ENCODE measurements at places on chromosomes 1 and 21. TPM values are rescaled to one million over a fixed set of nuclear protein-coding genes. Genes with fewer than 3 reads are reported as not detected.

DNA sequence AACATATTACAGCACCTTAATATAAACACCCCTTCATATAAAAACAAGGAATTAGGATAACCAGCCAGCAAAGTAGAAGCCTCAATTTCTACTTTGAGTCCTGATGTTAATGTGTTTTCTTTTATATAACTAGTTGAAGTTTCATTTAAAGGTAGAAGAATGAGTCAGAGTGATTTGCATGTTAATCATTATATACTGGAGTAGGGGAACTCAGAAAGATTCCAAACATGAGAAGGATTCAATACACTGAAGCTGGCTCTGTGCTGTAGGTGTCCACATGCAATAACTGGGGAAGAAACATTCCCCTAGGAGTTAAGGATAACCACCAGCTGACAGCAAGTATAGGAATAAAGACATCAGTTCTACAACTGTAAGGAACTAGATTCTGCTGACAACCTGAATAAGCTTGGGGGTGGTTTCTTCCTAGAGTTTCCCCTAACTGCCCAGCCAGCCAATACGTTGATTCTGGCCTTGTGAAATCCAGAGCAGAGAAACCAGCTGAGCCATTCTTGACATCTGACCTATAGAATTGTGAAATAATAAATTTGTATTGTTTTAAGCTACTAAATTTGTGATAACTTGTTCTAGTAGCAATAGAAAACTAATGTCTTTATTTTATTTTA, 33.4 kb upstream of the RNPC3 start:
- no peak for DNase-seq

DNA sequence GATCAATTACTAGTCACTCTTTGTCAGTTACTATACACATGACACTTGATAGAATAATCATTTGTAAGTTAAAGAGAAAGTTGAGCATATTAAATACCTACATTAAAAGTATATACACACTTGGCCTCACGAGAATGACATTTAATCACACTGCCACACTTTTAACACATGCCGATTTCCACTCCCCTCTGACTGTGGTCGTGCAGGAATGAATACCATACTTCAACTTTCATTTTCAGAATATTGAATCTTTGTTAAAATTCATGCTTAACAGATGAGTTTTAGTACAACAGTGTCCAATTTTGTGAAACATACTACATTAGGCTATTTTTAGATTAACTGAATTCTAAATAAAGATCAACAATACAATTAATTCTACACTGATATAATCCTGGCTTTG, 78.2 kb upstream of the SDC3 start:
- DNase-seq = no peak

DNA sequence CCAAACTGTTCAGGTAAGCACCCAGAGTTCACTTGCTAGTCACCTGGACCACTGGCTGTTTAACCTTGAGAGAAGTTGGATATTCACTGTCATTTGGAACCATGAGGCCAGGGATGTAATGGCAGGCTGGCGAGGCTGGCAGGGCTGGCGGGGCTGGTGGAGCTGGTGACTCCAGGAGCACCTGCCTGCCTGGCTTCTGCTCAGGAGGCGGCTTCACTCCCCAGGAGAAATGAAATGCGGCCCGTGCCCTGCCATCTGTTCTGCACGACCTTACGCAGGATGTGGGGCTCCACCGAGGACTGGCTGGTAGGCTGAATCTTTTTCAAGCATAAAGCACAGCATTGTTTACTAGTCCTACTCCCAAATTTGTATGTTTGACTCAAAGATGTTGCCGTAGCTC, 22.7 kb upstream of the MX1 start:
- no peak for DNase-seq

DNA sequence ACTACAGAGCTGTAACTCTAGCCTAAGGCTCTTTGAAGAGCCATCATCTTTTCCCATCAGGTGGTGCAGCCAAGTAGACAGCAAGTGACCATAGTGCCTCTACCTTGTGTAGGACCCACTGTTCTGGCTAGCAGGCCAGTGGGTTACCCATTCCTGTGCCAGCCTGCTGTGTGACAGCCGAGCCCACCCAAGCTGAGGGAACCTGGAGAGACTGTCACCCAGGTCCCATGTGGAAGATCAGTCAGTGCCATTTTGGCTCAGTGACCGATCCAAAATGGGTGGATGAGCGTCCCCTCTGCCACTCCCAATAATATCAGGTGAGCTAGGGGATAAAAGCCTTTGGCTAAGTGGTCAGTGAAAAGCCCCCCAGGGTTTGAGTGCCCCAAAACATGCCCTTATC, 417.9 kb downstream of the MATN1 start:
- no peak for DNase-seq

DNA sequence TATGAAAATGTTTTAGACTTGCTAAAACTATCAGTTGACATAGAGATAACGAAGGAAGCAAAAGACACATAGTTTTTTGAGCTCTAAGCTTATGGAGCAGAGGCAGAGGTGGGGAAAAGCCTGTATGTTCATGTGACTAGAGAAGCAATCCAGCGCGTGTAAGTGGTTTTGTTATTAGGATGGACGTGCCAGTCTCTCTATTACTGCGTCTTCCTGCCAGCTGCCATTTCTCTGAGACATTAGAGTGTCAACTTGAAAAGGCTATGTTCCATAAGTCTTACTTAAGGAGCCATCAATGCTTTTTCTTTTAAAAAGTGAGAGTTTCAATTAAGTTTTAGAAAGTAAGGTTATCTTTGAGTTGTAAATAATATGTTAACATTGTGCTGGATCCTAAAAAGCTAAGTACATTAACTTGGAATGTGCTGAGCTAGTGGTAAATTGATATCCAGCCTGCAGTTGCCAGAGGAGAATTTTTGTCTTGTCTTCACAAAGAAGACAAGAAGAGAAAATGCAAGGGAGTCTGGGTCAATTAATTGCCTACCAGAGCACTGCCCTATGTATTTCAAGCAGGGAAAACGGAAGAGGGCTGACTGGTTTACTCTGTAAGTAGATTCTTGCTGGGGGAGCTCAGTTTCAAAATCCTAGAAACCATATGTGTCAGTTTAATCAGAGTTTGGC, 161.8 kb upstream of the B3GALT2 start:
- no peak for DNase-seq

- no peak for DNase-seq
Observed at GRCh38 chr1:19461220-19461554, 24.2 kb downstream of the CAPZB start.

- DNase-seq = no peak
Observed at GRCh38 chr1:113226148-113226547, 153.2 kb downstream of the LRIG2 start.

GRCh38 chr1:54996359-54996868, 2.3 kb upstream of the BSND start:
- DNase-seq = peak; percentile 86

DNA sequence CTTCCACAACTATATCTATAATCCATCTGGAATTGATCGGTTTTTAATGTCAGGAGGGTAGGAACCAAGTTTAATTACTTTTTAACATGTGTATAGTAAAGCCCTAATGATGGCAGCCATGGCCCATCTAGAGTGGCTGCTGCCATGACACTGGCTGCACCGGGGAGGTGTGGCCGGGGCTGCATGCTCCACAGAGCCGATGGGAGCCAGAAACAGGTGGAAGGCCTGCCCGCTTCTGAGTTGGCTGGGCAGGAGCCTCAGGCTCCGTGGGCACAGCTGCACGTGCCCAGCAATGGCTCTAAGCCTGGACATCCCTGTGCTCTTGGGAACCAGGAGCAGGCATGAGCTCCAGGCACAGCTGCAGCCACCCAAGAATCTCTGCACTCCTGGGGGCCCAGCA, 73.0 kb downstream of the GBP6 start:
- DNase-seq = no peak

GRCh38 chr1:150798525-150798924, 9.5 kb downstream of the CTSK start:
- no peak for DNase-seq

- no peak for DNase-seq
Observed at GRCh38 chr1:51728611-51729155, 111.8 kb downstream of the OSBPL9 start.

DNA sequence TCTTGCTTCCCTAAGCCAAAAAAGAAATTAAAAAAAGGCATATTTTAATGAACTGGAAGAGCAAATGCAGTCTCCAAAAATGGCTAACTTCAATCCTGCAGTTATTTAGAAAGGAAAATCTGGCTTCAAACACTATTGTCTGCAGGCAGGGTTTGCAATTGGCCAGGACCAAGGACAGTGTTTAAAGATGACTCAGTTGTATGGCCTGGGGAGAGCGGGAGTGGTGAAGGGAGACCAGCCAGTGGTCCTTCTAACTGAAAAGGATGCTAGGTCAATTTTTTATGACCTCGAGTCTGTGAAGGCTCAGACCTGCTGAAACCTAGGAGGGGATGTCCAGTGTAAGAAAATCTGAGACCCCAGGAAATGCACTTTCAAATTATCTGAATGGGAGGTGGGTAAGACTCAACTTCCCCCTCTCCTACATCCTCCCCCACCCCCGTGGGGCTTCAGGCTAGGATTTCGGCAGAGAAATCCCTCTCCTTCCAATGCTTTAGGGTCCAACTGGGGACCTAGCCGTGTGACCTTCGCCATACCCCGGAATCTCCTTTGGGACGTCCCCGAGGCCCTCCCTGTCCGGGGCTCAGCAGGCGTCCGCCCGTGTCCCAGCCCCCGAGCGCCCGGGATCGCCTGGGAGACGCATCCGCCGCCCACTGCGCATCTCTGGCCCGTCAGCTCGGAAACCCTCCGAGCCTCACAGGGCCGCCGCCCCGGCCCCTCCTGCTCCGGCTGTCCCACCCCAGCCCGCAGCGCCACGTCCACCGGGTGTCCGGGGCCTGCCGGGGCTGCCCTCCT, 602 bp upstream of the RIMKLA start:
- DNase-seq = no peak

DNA sequence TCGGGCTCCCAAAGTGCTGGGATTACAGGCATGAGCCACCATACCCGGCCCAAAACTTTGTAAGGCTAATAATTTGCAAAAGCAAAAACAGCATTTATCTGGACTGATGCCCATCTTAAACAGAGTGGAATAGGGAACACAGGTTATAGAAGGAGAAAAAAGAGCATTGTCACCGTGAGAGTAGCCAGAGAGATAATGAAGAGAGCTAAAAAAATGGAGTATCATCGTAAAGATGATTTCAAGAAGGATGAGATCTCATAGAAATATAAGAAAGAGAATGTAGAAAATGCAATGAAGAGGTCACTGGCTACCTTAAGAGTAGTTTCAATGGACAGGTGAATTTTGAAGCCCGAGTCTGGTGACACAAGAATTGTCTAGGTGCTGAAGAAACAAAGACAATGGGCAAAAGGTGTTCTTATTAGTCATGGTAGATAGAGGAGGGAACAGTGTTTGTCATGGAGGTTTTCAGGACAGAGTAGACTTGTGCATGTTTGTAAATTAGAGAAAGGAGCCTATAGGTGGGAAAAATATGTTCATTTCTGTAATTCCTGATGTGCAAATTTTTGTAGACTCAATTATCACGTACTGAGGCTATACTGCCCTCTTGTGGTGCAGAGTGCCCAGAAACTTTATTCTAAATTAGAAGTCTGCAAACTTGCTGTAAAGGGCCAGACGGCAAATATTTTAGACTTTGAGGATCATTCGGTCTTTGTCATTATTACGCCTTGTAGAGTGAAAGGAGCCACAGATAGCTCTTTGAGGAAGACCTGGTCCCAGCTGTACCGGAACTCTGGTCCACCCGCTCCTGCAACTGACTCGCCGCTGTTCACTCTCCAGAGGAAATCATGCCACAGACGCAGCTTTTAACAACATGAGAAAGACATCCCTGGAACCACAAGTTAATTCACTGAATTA, 8.1 kb upstream of the TMEM183A start:
- no peak for DNase-seq

DNA sequence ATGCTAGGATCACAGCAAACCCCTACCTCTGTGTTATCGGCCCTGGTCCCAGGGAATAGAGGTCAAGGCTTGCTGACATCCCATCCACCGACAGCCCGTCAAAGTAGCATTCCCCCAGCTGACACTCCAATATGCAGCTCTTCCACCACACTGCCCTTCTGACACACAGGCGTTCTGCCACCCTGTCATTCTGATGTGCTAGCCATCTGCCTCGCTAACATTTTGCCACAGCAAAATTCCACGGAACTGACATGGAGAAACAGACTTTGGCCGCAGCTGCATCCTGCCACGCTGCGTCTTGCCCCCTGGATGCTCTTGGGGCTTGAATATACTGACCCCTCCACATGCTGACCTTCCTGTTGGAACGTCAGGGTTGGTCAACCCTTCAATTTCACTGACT, 163.2 kb upstream of the CSF3R start:
- DNase-seq = no peak

Gene NPR1
- 14.6 TPM for total RNA-seq

Gene KIAA1614
- 6.4 TPM for total RNA-seq

Gene ETV3L
- not detected for total RNA-seq

Gene PRAMEF17
- not detected for total RNA-seq

Gene TMPRSS3
- not detected for total RNA-seq

Gene CYP2J2
- 76.4 TPM for total RNA-seq

Gene GRIK3
- total RNA-seq = 0.65 TPM

Gene LHX8
- not detected for total RNA-seq

Gene NES
- 131 TPM for total RNA-seq

Gene CD1B
- total RNA-seq = not detected

Gene HNRNPU
- total RNA-seq = 165 TPM

Gene LRRC53
- not detected for total RNA-seq

Gene DEGS1
- 63.8 TPM for total RNA-seq

Data from Right ventricle myocardium inferior (tissue), 1 donor.